ENCODE measurements at places on chromosomes 6 and 20.

DNA sequence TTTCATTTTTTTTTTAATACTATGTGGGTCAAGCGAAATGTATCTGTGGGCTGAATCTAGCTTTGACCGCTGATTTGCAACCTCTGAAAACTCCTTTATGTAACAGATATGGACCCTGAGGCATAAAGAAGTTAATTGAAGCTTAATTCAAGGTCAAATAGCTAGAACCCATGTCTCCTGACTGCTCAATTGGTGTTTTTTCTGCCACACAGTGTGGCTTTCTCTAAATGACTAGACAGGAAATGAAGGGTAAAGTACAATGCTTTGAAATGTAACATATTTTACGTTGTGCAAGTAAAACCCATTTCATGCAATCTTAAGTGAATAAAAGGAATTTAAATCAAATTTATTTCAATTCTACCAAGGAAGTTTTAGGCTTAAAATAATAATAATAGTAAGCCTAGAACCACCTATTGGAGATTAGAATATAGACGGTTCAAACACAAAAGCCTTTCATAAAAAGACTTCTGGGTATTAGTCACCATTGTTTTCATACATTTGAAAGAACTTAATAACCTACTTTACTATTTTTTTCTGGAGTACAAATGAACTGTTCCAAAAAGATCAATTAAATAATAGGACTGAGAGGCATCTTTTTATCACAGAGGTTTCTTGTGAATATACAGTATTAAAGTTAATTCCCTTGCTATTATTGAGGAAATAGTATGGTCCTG, 279.8 kb downstream of the EPHA7 start:
- DNase-seq, result no peak

- no peak for DNase-seq
Observed at GRCh38 chr20:45021631-45022030, 55.3 kb downstream of the STK4 start.

- no peak for DNase-seq
Observed at GRCh38 chr20:3995067-3995748, 20.1 kb downstream of the RNF24 start.

- DNase-seq, result no peak
Observed at GRCh38 chr20:47487175-47487917, 14.3 kb upstream of the NCOA3 start.

DNA sequence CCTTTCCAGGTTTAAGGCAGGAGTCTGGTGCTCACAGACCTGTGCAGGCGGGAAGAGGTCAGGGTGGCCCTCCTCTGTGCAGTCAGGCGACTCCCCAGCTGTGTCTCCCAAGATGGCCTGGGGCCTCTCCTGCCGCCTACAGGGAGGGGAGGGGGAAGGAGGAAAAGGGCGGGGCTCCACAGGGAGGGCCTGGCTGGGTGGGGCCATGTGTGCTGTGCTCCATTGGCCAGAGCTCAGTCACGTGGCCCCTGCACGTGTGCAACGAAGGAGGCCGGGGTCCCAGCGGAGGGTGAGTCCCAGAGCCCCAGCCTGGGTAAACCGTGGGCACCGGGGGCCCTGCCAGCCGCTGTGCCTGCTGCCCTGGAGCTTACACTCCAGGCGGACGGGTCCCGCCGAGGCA, 211.6 kb downstream of the ZDHHC14 start:
- no peak for DNase-seq

Measured in right renal cortex interstitium (tissue), 3 donors.